Cerebellar nuclear complex (tissue), 1 donor: ENCODE measurements at places on chromosomes 5 and 9.

GRCh38 chr5:72612810-72613209 is 105.6 kb upstream of the ZNF366 start:
- no peak for DNase-seq

DNA sequence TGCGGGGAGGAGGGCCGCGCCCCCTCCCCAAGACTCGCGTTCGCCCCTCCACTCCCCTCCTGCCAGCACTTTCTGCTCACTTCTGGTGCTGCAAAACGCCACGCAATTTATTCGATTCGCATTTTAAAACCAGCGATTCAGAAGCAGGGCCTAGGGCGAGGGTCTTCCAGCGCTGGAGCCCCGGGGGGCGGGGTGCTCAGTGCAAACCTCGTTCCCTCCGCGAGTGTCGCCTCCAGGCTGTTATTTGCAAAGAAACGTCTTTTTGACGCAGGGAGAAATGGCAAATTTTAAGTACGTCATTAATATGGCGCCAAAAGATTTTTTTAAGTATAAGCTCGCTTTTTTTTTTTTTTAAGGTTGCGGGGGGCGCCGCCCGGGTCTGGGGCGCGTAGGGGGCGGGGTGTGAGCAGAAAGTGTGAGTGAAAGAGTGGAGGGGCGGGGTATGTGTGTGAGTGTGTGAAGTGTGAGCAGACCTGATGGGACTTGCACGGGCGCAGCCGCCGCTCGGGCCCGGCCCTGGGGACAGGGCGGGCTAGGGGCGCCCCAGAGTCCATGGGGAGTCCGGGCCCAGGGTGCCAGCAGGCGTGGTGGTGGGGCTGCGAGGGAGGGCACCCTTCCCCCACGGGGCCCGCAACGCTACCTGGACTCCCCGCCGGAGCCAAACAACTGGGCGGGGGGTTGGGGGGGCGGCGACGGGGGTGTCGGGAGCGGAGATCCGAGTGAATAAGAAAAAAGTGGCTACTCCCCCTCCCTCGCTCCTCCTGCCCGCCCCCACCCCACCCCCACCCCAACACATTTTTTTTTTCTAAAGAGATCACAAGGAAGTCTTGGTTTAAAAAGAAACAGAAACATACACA is at the start of gene JADE2:
TSS of gene JADE2 (plus strand) at position 845 of the 857 bp plus-strand sequence. CDS start 10,188 bp downstream, outside the sequence.
- DNase-seq: no peak

GRCh38 chr5:76978869-76979268 is 26.0 kb downstream of the CRHBP start:
- no peak for DNase-seq

GRCh38 chr5:170442391-170442790 is 53.2 kb upstream of the KCNMB1 start:
- no peak for DNase-seq

DNA sequence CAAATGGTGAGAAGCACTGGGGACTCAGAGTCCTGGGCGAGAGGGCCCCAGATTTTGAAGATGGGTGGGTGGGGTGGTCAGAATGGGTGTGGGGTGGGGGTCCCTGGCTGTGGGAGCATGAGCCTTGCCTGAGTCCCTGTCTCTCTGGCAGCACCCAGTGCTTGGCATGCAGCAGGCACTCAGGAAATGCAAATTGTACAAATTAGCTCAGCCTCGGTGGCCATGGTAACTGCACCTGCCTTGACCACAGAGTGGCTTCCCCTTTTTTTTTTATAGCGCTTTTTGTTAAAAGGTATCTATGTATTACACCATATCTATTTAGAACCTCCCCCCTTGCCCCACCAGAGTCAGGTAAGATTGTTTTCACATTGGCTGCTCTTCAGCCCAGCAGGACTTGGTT is 19.2 kb upstream of the PITX1 start:
- no peak for DNase-seq

DNA sequence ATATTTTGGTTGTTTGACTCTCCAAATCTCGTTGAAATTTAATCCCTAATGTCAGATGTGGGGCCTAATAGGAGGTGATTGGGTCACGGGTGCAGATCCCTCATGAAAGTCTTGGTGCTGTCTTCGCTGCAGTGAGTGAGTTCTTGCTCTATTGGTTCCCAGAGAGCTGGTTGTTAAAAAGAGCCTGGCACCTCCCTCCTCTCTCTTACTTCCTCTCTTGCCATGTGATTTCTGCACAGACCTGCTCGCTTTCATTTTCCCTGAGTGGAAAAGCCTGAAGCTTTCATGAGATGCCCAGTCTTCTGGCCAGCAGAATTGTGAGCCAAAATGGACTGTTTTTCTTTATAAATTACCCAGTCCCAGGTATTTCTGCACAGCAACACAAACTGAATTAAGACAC is 221.6 kb downstream of the MAT2B start:
- no peak for DNase-seq

- DNase-seq: no peak
Measured at GRCh38 chr5:51731421-51732029, 348.3 kb downstream of the ISL1 start.

- no peak for DNase-seq
Measured at GRCh38 chr9:100720922-100721321, 143.0 kb downstream of the CAVIN4 start.

- no peak for DNase-seq
Measured at GRCh38 chr5:38527475-38527874, 29.0 kb downstream of the LIFR start.

- no peak for DNase-seq
Measured at GRCh38 chr5:134053840-134054338, 49.1 kb upstream of the VDAC1 start.

DNA sequence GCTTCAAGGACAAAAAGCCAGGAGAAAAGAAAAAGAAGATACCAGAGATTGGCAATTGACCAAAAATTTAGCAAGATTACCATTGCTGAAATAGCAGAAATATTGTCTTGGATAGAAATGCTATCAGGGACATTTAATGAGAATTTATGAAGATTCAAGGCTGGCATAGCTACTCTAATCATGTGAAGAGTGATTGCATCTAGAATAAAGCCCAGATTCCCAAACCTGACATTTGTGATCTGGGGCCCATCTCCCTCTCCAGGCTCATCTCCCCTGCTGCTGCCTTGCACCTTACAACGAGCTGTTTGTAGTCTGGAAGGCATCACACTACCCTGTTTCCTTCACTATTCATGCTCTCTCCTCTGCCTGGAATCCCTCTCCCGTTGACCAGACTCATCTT is 114.5 kb downstream of the C9orf152 start:
- no peak for DNase-seq

GRCh38 chr9:106130374-106130773 is 436.0 kb downstream of the TMEM38B start:
- no peak for DNase-seq
